AG10803 (cell line): ENCODE measurements at places on chromosomes 5 and 9.

- no peak for DNase-seq
These were observed 71.9 kb downstream of the SMIM23 start for GRCh38 chr5:171857489-171857876.

DNA sequence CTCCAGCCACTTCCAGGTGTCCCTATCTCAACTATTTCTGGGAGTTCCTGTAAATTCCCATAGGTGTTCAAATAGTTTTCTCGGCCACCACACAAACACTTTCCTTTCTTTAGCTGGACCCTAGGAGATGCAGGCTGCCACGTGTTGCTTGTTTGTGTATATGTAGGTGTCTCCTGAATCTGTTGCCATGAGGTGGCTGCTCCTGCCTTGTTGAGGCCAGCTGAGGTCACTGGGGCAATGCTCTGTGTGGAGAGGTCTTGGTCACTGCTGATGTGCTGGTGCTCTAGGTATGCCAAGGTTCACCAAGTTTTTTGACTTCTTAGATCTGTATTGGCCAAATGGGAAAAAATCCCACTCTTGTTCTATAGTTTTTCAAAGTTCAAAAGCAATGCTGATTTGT lies 132.5 kb upstream of the CHD1 start:
- DNase-seq: peak; percentile 24

DNA sequence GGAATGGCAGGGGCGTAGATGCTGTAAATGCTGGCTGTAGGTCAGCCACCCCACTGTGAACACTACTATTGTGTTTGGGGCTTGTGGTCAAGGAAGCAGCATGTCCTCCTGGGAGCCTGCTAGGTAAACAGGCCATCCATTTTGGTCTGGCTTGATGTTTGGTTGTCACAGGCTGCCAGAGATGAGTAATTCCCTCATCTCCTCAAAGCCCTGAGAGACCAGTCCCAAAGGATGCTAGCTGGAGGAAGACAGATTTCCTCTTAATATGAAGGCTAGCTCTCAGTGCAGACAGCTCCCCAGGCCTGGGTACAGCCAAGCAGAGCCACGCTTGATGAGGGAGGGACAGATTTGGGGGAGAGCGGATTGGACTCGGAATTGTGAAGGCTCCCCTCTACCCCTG lies 72.5 kb upstream of the MAP1B start:
- DNase-seq: no peak

DNA sequence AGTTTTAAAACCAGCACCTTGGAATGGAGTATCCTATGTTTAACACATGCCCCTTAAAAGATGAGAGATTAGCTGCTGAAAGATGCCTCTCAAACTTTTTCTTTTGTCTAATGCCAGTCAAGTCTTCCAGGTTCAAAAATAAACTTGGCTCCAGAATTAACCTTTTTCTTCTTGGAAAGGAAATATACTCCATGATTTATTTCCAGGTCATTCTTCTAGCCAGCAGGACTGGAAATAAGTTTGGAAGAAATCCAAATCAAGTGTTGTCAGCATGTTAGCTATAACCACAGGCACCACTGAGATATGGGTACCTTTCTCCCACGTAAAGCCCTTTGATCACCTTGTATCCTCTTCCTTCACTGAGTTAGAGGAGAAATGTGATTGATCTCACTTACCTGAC lies 56.1 kb downstream of the NLN start:
- DNase-seq: no peak

DNA sequence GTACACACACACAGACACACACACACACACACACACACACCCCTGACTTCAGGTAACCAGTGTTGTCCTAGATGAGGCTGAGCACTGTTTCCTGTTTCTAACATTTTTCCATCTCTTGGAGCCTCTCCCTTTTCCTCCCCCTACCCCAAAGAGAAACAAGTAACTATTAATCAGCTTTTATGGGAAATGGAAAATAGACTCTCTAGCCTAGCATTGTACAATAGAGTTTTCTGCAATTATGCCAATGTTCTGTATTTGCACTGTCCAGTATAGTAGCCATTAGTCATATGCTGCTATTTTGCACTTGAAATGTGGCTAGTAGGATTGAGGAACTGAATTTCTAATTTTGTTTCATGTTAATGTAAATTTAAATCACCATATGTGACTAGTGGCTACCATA lies 33.1 kb downstream of the RAB3C start:
- no peak for DNase-seq

GRCh38 chr5:170520372-170520771 lies 16.6 kb downstream of the KCNIP1 start:
- no peak for DNase-seq

GRCh38 chr5:103109277-103109676 lies 10.7 kb downstream of the GIN1 start:
- DNase-seq: no peak

- DNase-seq: peak; percentile 29
These were observed 39.7 kb downstream of the FABP6 start for GRCh38 chr5:160269017-160269416.

DNA sequence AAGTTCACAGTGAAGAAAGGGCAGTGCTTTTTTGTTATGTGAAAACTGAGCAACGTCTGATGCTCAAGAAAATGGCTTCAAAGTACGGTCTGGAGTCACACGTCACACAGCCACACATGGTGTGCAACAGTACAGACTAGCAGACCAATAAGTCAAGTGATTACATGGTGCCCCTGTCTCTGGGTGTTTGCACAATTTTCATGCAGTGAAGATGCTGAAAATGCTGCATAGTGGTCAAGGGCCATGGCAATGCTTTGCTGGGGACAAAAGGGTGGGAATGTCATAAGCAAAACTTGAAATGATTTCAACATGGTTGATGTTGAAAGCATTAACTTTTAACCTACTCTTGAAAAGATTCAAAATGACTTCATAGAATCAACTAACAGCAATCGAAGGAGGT lies 231.2 kb downstream of the EBF1 start:
- DNase-seq: no peak

GRCh38 chr5:54388409-54388808 lies 67.1 kb upstream of the HSPB3 start:
- peak; percentile 15 for DNase-seq

DNA sequence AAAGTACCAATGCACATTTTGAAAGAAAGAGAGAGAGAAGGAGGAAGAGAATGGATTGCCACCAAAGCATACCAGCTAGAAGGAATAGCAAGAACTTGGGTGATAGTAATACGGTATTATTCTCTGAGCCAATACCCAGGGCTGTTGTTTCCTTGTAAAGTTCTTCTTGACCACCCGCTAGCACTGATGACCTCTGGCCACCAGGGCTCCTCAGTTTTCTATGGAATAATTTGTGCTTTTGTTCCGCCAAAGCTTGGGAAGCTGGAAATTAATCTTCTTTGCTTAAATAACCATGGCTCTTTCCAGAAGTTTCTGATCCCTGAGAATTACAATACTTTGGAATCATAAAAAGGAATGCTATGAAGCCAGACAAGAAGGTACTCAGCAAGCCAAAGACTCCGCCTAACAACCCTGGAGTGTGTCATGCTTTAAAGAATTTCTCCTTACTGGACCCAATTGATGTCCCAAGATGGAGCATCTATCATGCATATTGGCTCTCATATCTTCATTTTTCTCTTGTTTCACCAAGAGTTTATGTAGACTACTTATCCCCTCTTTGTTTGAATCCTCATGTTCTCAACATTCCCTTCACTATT lies 29.8 kb downstream of the OR2K2 start:
- DNase-seq: no peak

DNA sequence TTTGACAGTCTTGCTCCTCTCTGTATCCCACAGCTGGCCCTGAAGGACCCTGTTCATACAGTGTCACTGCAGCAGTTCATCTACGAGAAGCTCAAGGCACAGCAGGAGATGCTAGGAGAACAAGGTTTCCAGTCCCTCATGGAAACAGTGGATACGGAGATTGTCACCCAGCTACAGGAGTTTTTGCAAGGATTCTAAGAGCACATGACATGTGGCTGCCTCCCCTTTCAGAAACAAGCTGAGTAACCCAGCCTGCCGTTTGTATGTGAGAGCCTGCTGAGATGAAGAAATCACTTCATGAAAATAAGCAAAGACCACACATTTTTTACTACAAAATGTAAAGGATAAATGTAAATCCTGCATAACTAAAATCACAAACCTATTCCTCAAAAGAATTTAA lies 48.5 kb downstream of the LRRC70 start:
- DNase-seq: no peak

DNA sequence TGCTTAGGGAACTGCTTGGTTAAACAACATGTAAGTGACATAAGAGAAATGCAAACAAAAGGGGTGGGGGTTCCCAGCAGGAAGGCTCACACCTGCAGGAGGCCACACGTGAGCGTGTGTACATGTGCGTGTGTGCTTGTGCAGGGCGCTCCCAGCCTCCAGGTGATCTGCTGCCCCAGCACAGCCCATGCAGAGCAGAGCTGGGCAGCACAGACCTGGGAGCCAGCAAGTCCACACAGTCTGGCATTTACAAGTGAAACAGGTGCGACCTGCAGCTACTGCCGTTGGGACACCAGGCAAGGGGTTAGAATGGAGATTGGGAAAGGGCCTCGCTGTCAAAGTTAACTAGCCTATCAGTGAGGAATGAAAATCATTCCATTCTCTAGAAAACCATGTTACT lies 41.8 kb downstream of the GRAMD2B start:
- no peak for DNase-seq

DNA sequence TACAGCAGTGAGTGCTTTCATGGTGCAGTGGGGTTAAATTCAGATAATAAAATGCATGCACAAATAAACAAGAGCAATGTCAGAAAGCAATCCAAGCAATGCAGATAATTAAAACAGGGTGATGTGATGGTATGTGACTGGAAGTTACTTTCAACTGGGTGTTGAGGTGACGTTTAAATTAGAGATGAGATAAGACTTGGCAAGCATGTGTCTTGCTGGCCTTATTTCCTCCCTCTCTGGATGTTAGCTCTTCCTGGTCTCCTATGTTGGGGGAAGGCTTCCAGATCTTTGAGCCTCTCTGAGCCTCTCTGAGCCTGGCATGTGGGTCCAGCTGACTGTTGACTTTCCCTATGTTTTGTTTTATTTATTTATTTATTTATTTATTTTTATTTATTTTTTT lies 54.4 kb downstream of the DOCK2 start:
- DNase-seq: peak; percentile 69

DNA sequence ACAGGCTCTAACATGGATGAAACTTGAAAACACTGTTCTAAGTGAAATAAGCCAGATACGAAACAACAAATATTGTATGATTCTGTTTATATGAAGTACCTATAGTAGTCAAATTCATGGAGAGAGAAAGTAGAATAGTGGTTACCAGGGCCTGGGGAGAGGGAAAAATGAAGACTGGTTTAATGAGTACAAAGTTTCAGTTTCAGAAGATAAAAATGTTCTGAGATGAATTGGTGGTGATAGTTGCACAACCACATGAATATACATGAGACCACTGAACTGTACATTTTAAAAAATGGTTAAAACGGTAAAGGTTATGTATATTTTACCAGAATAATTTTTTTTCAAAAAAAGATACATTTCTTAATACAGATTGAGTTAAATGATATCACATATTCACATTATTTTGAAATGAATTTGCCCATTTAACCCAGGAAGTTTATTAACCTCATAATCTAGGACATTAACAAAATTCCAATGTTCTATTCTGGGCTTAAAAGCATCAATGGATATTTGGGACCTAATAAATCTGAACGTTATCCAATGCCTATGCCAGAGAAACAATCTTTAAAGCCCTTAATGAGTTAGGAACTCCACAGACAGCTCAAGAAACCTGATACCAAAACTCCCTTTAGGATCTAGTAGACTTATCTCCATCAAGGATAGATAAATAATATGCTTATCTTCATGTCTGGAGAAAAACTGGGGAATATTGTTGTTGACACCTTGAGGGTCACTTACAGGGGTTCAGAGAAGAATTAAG lies 521.3 kb downstream of the EFNA5 start:
- no peak for DNase-seq

DNA sequence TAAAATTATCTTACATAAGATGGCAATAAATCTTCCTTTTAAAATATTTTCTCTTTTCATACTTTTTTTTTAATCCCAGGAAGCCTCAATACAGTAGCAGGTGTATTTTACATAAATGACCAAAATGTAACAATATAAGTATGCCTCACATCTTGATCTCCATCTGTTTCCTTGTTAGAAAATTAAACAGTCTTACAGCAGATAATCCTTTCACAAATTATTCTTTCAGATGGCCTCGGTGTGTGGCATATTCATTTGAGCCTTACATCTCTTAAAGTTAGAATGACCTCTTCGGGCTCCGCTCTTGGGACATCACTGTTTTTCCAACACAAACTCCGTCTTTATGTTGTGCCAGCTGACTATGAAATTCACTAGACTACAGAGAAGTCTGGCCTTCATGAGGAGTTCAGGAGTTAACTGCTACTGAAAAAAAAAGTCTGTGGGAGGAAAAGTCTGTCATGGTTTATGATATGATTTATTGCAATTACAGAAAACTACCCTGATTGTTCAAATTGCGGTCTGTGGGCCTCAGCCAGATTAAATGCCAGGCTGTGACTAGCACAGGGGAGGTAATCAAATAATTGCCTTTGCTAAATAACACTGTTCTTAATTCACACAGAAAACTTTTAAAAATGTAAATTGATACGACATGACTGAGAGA lies 292.9 kb upstream of the PUM3 start:
- peak; percentile 61 for DNase-seq

DNA sequence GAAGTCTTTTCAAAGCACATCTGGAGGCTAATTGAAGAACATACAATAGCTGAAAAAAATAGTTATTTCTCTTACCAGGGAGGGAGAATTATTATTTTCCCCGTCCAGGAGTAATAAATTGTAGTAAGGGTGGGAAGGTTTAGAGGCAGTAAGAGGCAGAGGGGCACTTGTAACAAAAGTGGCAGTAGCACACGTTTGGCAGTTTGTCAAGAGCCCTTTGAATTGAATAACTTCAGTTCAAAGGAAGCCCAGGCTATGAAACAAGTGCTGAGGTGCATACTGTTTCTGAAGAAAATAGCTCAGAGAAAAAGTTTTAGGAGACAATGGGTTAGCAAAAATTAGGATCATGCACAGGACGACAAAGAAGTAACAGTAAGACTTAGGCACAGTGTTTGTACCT lies 451.3 kb downstream of the LRRC70 start:
- no peak for DNase-seq

DNA sequence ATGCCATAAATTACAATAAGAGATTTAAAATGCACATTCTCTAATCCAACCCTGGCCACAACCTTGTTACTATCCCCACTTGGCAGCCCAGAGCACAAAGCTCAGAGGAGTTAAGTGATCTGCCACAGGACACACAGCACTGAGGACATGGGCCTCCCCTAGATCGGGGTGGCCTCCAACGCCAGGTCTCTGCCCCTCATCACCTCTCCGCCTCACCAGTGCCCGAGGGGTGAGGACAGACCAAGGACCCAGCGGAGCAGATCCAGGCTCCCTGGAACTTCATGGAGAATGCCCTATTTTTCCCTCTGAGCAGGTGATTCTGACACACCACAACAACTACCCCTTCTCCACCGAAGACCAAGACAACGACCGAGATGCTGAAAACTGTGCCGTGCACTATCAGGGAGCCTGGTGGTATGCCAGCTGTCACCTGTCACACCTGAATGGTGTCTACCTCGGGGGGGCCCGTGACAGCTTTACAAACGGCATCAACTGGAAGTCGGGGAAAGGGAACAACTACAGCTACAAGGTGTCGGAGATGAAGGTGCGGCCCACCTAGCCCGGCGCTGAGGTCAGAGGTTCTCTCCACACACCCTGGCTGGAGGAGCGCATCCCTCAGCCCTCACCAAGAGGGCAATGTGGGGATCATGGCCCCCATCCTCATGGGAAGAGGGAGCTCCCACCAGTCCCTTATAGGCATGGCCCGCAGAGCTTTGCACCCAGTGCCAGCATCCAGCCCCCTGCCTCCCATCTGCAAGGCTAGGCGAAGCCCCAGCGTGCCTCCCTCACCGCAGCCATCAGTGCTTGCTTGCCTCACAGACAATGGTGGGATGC lies 12.5 kb upstream of the FCN2 start:
- DNase-seq: no peak
